ENCODE measurements at places on chromosomes 6 and 20.

DNA sequence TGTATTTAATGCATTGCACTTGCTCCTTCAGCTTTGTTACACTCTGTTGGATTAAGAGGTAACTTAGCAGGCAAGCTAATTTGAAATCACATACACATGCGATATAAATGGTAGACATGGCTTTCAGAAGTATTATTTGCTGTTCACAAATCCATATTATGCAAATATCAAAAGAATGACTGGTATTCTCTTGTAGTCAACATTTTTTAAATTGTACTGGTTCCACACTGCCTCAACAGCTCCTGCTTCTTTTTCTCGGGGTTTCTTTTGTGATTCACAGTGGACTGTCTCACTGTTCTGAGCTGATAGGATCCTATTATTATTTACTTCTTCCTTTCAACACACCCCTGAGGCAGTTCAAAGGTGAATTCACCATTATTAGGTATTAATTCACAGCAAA is 927.4 kb downstream of the KIF16B start:
- DNase-seq, result no peak

DNA sequence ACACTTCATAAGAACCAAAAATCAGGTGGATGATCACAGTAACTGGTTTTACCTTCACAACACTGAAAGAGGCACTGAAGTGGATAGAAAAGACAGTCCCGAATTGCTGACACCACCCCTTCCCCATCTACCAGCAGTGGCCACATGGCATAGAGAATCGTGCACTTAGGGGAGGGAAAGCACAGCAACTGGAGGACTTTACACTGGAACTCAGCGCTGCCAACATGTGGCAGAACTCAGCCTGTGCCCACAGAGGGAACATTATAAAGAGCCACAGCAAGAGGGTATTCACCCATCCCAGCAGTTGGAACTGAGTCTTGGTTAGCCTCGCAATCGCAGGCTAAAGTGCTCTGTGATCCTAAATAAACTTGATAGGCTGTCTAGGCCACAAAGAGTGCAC is 6.5 kb upstream of the KIAA1586 start:
- DNase-seq, result no peak

DNA sequence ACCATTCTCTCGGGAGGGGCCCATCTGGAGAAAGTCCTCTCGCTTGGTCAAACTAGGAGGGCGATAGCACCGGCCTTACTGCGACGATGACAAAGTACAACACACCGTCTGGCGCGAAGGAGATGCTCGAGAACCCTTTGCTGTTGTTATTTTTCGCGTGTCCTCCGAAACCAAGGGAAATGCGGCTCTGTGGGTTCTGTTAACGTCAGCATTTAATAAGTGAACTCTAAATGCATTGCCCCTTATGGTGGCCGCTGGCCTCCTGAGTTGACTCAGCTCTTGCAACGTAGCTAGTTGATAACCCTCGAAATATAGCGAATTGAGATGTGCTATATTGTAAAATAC is 577 bp upstream of the SCAND1 start:
- DNase-seq, result no peak

GRCh38 chr20:64065974-64066343 is 3.0 kb downstream of the TCEA2 start:
- no peak for DNase-seq

DNA sequence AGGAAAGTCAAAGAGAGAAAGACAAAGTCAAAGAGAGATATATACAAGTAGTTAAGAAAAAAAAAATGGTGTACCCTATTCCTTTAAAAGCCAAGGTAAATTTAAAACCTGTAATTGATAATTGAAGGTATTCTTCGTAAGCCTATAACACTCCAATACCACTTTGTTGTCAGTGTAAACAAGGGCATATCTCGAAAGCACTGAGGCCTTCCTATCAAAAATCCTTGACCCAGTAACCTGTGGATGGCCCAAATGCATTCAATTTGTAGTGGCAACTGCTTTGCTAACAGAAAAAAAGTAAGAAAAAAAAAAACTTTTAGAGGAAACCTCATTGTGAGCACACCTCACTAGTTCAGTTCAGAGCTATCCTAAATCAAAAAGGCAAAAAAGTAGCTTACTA is 39.3 kb upstream of the SAMD3 start:
- DNase-seq, result no peak

DNA sequence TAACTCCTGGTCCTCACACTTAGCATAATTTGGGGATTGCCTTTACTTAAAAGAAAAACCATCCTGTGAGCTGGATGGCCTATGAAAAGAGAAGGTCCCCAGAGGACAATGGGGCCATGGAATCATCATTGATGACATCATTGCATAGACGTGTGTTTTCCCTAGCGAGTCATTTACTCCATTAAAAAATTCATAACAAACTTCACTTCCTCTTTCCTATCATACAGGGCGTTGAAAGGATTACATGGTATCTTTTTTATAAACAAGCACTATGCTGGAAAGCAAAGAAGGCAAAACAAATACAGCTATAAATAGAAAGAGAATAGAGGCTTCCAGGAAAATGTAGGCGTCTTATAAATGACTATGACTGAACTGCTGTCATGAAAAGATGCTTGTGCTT is 11.3 kb upstream of the COL12A1 start:
- no peak for DNase-seq

GRCh38 chr6:13538084-13538483 is 36.3 kb upstream of the SIRT5 start:
- DNase-seq, result no peak

GRCh38 chr6:44342052-44342451 is 398 bp upstream of the SPATS1 start:
- no peak for DNase-seq

GRCh38 chr6:169794317-169795055 is 43.1 kb downstream of the ERMARD start:
- DNase-seq, result no peak

DNA sequence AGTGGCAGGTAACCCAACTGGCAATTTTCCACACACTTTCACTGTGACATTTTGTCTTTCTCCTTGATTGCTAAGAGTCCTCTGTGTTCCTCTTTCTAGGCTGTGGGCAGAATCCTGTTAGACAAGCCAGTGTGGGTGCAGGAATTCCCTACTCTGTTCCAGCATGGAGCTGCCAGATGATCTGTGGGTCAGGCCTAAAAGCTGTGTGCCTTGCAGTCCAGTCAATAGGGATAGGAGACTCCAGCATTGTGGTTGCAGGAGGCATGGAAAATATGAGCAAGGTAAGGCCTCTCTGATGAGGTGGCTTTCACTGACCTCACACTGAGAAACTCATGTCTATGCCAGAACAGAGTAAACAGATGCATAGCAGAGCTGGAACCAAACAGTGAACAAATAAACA is 5.1 kb downstream of the ACAT2 start:
- no peak for DNase-seq

DNA sequence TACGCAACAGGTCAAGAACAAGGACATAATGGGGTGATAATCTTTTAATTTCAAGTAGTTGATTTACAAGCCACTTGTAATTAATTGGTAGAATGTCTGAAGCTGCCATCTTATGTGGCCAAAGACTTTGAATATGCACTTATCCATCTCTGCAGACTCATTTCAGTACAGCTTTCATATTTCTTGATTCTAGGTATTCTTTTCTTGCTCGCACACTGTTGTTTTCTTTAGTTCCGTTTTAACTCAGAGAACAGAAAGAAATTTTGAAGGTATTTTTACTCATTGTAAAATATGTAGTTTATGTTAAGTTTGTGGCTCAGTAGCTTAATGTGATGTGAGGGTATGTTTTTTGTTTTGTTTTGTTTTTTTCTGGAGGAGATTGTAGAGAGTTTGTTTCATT is 73.9 kb downstream of the UBR2 start:
- no peak for DNase-seq

- DNase-seq, result no peak
Measured at GRCh38 chr20:34302312-34302722, 838 bp downstream of the AHCY start.

DNA sequence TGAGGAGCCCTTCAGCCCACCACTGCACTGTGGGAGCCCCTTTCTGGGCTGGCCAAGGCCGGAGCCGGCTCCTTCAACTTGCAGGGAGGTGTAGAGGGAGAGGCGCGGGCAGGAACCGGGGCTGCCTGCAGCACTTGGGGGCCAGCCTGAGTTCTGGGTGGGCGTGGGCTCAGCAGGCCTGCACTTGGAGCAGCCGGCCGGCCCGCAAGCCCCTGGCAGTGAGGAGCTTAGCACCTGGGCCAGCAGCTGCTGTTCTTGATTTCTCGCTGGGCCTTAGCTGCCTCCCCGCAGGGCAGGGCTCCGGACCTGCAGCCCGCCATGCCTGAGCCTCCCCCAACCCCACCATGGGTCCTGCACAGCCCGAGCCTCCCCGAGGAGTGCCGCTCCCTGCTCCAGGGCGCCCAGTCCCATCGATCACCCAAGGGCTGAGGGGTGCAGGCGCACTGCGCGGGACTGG is 101.7 kb upstream of the ADGRB3 start:
- DNase-seq, result no peak

- DNase-seq, result no peak
Measured at GRCh38 chr6:1747003-1747402, 137.3 kb downstream of the FOXC1 start.

DNA sequence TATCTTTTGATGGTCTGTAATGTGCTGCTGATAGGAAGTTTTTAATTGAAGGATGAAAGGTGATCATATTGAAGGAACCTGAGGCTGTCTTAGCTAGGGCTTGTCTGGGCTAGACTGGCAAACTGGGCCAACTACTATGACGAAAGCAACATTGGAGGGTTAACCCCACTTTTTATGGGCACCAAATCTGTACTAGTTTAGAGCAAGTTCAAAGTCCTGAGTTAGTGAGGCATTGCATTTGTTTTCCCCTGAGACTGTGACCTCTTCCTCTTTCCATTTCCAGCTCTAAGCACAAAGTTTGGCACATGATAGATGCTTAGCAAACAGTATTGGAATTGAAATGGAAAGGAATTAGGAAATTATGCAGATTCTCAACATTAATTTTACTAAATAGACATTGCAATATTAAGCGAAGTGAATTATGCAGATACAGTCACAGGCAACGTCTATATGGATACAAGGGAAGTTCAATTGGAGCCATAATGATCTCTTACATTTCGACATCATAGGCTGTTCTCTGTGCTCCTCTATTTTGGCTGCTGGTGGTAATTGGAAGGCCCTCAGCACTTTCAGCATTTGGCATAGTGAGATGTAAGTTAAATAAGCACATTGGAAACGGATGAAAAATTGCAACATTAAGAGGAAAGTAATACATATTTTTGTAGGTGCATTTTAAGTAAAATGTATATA is 22.2 kb downstream of the CEP57L1 start:
- no peak for DNase-seq

DNA sequence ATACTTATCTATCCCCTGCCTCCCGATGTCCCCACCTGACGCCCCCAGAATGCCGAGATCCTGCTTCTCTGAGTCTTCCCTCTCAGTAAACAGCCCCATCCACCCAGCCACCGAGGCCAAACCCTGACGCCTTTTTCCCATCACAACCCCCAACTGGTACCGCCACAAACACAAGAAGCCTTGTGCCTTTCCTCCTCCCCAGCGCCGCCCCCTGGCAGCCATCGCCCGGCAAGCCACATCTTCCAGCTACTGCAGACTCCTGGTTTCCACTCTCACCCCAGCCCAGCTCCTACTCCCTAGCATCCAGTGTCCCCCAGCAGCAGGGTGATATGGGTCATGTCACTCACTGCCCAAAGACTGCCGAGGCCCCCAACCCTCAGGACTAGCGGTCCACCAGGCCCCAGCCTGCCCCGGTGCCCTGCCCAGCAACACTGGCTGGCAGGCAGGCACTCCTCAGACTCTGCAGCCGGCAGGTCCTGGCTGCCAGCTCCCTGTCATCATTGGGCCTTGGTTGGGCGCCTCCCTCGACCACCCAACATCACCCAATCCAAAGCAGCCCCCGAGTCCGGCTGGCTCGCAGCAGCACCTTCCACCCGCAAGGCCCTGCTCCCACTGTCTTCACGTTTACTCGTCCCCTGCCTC is 11.2 kb downstream of the TCFL5 start:
- DNase-seq, result no peak

DNA sequence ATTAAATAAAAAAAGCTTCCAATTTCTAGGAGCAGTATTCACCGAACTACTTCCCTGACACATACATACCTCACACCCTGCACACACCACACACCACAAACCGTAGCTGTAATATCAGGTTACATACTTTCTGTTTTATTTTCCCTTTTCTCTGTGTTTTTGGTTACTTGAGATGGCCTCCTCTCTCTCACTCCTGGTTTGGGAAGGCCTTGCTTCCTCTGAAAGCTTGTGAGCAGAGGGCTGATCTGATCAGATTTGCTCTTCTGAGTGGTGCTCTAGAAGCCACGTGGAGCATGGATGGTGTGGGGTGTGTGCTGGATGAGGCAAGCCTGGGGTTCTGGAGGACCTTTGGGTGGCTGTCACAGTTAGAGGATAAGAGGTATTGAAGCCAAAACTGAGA is 20.9 kb downstream of the UTRN start:
- no peak for DNase-seq

DNA sequence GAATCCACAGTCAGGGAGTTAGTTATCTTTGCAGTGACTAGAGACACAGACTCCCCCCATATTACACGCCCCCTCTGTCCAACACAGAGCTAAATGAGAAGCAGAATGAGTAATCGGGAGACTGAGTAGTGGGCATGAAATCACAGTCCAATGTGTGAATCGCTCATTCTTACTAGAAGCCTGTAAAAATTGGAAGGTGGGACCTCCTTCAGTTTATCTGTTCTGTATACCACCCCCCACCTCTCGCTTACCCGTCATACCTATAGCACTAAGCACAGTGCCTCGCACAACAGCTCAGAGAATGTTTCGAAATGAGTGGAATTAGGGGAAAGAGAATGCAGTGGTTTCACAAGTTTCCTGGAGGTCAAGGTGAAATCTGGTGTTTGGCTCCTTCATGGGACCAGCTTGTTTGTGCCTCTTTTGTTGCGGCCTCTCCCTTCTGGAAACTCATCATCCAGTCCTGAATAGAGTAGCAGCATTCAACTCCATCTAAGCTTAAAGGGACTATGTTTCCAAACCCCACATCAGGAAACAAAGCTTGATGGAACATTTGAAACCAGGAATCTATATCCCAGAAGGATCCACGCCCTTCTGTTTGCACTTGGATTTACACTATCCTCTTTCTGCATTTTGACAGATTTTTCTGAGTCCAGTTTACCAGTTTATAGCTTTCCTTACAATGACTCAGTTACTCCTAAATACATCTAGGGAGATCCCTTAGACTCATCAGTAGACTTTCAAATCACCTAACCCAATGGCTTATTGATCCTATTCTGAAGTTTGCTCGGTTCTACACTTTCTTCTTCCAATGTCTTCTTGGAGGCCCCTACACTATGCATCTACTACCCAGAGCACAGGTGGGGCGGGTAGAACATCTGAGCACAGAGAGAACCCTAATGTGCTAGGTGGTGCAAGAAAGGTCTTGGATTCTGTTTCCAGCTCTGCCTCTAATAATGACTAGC is 59.2 kb upstream of the PIM1 start:
- DNase-seq, result no peak

DNA sequence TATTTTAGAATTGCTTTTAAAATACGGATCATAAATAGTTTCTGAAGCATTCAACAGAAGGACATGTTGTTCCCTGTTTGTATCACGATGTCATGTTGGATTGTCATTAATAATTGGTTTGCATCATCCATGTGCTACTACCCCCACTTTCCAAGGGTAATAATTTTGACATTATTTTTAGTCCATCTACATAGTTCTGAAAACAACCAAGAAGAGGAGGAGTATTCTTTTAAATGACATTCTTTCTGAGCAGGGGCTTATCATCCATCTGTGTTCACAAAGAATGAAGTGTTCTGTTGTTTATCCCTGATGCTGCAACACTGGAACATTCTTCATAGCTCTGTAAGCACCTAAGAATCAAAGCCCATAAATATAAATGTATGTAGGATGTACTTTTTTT is 151.0 kb upstream of the CITED2 start:
- DNase-seq, result no peak
